ENCODE measurements at places on chromosomes 6 and 20.

GRCh38 chr6:44078827-44079671, 48.2 kb downstream of the MRPL14 start:
- DNase-seq, result peak; percentile 27

GRCh38 chr6:155528982-155529453, 73.4 kb upstream of the NOX3 start:
- DNase-seq, result no peak

DNA sequence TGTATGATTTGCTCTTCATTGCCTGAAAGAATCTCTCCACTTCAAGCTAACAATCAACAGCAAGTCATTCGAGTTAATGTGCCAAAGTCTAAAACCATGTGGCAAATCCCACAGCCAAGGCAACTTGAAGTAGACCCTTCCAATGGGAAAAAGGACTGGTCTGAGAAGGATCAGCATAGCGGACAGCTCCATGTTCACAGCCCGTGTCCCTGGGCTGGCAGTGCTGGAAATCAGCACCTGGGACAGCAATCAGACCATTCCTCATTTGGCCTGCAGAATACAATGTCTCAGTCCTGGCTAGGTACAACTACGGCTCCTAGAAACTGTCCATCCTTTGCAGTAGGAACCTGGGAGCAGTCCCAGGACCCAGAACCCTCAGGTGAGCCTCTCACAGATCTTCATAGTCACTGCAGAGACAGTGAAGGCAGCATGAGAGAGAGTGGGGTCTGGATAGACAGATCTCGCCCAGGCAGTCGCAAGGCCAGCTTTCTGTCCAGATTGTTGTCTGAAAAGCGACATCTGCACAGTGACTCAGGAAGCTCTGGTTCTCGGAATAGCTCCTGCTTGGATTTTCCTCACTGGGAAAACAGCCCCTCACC, 1.1 kb downstream of the GJA10 start:
- no peak for DNase-seq

- no peak for DNase-seq
Observed at GRCh38 chr6:140050101-140050995, 675.9 kb upstream of the CITED2 start.

DNA sequence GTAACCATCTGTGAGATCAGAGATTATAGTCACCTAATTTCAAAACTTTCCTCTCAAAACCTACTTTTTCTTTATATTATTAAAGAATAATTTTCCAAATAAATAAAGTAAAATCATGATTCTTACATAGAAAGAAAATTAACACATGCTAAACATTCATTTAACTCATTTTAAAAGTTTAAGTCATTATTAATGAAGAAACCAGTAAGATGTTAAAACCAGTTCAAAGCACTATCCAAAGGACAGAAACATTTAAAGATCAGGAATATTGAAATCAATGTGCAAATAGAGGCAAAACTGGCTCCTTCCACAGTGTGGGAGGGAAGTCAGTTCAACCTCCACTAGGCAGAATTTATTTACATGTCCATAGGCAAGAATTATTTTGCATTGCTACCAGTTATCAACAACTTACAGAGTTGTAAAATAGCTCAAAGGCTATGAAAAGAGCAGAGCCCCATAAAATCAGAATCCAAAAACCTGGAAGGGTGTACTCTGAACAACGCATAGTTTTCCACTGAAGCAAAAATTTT, 146.9 kb downstream of the KHDC1L start:
- DNase-seq, result no peak

- no peak for DNase-seq
Observed at GRCh38 chr20:33337119-33337518, 54.1 kb downstream of the BPIFB1 start.

GRCh38 chr6:35049900-35050756, 91.0 kb downstream of the TCP11 start:
- DNase-seq, result no peak

GRCh38 chr6:139567095-139567494, 192.6 kb upstream of the CITED2 start:
- no peak for DNase-seq

DNA sequence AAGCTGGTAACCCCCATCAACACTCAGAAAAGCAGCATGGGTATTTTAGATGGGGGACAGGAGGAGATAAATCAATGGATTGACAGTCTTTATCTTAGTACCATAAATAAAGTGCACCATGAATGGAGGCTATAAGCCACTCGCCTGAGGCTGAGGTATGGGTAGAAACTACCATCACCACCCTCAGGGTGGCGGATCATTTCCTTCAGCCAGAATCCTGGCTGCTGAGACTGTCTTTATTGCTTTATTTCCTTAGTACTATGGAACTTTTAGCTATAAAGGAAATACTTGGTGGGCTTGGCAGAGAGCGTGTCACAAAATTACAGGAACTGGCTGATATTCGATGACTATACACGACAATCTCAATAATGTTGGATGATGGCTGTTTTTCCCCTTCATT, 52.2 kb downstream of the STK38 start:
- no peak for DNase-seq

Data from activated CD8-positive, alpha-beta memory T cell treated with anti-CD3 and anti-CD28 coated beads for 1 hour (primary cell).